NCI-H187 (cell line): ENCODE measurements at places on chromosomes 12 and 14.

- no peak for DNase-seq
Measured at GRCh38 chr12:68272732-68273131, 19.3 kb upstream of the IL22 start.

DNA sequence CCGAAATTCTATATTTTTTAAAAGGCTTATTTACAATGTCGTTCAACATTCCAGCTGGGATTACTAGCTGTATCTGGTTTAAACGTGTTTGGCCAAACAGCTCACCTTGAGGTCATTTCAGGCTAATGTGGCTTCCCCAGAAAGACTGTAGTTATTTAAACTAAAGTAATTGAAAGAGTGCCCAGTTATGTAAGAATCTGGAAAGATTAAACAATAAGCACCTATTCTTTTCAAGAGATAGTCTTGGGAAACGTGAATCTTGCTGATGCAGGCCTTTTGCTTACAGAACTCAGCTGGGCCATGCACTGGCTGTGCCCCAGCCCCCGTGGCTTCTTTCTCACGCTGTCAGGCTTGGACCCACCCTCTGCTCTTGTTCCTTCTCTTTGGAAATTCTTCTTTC lies 24.4 kb downstream of the GLRX5 start:
- DNase-seq = no peak

DNA sequence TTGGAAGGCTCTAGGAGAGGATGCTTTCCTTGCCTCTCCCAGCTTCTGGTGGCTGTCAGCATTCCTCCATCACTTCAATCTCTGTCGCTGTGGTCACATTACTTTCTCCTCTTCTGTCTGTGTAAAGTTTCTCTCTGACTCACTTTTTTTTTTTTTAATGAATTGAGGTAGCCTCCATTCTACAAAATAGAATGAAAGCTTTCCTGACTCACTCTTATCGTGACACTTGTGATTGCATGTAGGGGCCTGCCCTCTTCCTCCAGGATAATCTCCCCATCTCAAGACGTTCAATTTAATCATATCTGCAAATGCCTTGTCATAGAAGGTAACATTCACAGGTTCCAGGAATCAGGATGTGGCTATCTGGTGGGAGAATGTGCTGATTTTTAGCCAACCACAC lies 153.5 kb upstream of the HMGA2 start:
- DNase-seq = no peak

DNA sequence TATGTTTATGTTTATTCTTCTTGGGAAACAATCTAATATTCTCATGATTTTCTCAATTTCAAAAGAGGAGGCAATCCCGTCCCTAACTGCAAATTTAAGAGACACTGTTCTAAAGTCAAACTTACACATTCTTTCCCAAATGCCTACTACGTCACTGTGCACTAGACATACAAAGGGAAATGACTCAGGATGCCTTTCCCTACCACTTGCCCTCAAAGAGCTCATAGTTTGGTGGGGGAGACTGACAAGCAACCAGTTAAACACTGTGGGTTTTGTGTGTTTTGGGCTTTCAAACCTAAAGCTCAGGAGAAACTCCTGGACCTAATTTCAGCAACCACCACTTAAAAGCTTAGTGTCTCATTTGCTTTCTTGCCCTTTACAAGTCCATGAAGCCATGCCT lies 58.4 kb downstream of the ATP2B1 start:
- no peak for DNase-seq

DNA sequence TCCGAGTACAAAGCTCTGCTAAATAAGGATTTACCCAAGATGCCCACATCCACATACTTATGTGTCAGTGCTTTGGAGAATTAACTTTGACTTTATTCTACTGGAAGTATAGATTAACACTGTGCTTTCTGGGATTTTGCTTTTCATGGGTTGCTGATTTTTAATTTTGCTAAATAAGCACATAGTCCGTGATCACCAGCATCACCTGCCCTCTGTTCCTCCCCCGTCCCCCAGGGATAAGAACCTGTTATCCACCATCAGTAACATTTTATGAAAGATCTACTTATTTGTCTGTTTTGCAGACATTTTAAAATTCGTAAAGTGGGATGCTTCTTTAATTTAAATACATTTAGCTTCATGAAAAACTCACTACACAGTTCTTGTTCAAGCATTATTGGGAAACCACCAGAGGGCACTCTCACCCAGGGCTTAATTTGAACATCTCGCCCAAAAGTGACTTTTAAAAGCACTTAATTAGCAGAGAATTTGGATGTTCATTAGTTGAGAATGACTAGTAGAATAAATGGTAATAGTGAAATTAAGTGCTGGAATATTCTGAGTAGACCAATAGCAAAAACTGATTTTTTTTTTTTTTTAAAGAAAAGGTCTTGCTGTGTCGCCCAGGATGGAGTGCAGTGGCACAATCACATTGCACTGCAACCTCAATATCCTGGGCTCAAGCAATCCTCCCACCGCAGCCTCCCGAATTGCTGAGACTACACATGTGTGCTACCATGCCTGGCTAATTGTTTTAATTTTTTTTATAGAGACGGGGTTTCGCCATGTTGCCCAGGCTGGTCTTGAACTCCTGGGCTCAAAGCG lies 35.7 kb downstream of the MRPL42 start:
- DNase-seq = no peak

DNA sequence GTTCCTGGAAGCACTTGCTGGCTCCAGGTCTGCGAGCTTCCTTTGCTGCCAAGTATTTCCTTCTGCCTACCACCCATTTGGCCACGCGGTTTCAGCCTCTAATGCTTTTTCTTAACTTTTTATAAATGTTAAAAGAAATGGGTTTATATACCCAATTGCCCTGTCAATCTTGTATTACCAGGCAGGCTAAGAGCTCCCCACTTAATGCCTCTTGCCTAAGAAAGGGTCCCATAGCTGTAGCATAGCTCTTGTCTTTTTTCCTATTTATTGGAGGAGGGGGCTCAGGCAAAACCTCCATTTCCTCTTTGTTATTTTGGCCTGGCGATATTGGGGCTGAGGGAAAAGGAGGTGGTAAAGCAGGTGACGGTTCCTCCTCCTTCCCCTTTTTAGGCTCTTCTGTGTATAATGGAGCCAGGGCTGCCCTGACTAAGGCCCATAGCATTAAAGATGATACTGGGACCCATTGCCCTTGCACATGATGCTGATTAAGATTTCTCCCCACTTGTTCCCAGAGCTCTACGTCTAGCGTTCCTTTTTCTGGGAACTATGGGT lies 21.6 kb upstream of the BLTP3B start:
- DNase-seq = no peak

GRCh38 chr12:103814436-103814835 lies 26.6 kb downstream of the NT5DC3 start:
- DNase-seq = no peak

- no peak for DNase-seq
Measured at GRCh38 chr14:65179918-65180724, 77.8 kb upstream of the MAX start.

- no peak for DNase-seq
Measured at GRCh38 chr14:98341211-98341610, 930.8 kb downstream of the BCL11B start.

DNA sequence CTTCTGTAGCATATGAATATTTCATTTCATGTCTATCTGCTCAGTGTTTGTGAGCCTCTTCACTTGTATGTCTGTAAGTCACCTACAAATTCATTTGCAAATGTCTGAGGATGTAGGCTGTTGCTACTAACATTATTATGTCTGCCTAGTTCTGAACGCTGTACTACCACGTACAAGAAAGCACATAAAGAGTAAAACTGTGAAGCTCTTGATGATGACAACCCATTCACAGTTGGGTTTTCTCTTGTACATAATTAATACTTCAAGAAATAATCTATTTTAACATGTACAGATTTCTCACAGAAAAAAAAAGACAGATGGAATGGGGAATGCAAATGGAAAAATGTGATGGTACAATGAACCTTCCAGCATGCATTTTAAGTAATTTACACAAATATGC lies 64.3 kb upstream of the CPNE8 start:
- no peak for DNase-seq

GRCh38 chr12:90473831-90474230 lies 481.1 kb downstream of the CCER1 start:
- DNase-seq = no peak

GRCh38 chr12:124233041-124233796 lies 61.7 kb upstream of the RFLNA start:
- DNase-seq = no peak

DNA sequence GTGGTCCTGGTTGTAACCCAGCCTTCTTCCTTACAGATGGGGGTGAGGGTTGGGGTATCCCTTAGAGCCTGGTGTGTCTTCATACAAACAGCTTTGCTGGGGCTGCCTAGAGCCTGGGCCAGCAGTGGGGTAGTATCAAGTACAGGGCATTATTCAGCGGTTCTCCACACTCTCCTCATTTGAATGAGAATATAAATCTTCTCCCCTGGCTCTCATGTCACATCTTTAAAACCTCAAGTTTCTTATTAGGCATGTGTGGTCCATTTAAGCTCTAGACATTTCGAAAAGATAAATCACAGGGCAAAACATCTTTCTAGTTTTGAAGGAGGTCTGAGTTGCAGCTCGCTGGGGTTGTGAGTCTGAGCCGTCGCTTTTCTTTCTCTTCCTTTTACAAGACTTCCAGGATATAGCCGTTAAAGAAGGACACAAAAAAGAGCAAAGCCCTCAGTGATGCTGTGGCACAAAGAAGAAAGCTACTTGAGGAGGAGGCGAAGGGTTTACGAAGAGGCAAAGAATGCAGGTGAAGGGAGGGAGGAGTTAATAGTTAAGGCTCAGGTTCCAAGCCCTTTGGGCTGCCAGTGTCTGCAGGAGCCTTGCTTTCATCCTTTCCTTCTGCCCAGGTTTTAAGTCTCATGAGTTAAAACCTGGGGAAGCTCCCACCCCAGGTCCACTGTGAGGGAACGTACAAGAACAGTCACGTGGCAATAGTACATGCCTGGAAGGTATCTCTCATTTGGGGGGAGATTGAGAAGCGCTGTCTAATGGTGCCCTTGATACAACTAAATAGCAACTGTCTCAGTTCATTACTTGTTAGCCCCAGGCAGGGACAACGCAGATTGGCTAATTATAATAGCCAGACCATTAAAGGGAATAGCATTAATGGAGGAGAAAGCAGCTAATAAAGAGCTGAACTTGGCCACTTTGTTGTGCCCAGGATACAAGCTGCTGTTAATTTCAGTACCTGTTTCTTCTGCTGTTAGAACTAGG lies 94.2 kb downstream of the ETV6 start:
- DNase-seq = no peak

DNA sequence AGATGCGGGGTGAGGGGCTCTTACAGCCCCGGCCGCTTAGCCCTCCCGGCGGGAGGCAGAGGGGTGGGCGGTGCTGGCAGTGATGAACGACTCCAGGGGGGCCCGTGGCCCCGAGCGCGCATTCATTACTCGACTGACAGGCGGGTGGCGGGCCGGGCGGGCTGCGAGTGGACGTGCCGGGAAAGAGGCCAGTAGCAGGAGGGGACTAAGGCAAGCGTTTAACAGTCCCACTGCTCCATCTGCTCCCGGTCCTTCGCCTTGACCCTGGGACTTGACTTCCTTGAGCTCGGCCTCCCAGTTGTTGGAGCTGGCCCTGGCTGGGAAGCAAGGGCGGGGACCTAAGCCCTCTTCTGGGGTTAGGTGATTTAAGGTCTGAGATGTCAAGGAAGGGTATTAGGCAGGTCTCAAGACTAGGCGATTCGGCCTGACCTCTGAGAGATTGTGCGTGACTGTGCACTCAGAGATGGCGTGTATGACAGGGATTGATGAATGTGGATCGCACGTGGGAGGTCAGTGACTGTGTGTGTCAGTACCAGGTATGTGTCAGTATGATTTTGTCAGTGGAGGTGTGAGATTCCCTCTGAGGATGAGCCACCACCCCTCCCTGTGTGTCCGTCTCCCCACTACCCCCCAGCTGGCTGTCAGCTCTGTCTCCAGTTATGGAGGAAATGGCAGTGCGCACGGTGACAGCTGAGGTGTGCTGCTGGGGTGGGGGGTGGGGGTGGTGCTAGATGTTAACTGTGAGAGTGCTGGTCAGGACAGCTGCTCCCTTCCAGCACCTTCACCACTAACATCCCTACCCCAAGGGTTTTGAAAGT lies 3.6 kb upstream of the DNAJC22 start:
- DNase-seq = peak; percentile 32

GRCh38 chr14:61003571-61003970 lies 22.5 kb downstream of the SLC38A6 start:
- DNase-seq = no peak

DNA sequence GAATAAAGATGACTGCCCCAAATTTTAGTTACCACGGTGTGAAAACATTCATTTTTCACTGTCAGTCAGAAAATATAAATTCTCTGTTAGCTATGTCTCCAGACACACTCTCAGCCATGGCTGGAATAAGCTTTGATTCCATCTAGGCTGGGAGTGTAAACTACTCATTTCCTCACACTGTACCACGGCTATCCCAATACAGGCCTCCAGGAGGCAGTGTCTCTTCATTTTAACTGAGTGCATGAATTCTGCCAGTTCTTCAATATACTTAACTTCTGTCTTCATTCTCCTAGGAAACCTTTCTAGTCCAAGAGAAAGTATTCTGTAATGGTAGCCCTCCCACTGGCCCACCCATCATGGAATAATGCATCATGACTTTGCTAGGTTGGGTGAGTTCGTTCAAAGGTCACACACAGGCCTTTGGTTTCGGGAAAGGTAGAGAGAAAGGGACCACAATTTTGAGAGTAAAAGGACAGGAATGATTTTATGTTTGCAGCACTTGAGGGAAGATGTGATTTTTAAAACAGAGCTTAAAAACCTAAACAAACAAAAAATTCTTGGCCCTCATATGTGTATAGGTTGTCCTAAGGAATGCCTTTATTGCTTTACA lies 381.1 kb downstream of the SEC23A start:
- DNase-seq = peak; percentile 41

DNA sequence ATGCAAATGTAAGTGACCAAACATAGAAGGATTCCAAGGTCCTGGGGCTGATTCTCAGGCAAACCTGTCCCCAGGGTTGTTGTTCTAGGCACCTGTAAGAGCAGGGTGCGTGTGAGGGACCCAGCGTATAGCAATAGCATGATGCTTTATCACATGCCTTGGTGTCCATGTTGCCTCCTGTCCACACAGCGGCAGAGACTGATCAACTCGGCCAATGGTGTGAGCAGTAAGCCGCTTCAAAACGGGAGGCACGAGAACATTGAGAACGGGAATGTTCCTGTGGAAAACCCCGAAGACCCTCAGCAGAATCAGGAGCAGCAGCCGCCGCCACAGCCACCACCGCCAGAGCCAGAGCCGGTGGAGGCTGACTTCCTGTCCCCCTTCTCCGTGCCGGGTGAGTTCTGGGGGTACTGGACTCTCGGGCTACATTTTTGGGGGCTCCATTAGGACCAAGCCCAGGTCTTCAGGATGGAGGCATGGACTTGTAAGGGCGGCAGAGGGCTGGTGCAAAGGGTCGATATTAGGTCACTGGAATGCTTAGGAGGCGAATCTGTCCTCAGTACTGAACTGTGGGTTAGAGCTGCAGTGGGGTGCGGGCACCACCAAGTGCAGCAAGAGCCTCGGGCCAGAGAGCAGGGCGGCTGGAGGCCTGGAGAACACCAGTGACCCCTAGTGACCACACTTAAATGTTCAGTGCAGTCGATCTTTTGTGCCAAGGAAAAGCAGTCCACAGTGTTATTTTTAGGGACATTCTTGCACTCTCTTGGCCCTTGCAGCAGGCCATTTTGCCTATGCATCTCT lies 57.2 kb upstream of the RIN3 start:
- DNase-seq = no peak

- DNase-seq = no peak
Measured at GRCh38 chr14:55370883-55371455, 40.7 kb downstream of the ATG14 start.
